ENCODE measurements at places on chromosomes 1 and 21.

DNA sequence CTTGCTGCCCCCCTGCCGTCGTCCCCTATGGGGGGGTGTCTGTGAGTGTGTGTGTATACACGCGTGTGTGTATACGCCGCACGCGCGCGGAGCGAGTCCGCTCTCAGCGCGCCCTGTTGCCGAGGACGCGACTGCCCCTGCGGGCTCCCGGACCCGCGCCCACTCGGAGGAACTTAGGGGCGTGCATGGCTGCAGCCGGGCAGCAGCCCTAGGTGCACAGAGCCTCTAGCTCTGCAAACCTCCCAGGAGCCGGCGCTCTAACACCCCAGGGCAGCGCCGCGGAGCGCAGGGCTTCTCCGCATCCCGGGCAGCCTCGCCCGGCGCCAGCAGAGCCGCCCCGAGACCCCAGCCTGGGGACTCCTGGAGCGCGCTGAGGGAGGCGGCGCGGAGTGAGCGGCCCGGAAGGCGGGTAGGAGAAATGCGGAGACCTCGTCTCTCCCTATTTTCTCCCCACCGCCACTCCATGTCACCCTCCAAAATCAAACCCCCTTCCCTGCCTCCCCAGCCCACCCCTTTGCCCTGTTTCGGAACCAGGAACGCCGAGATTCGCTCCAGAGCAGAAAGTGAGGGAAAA is 574 bp downstream of the ITPKB start:
- no peak for DNase-seq

- no peak for DNase-seq
Observed at GRCh38 chr1:60809204-60809980, 273.0 kb upstream of the NFIA start.

DNA sequence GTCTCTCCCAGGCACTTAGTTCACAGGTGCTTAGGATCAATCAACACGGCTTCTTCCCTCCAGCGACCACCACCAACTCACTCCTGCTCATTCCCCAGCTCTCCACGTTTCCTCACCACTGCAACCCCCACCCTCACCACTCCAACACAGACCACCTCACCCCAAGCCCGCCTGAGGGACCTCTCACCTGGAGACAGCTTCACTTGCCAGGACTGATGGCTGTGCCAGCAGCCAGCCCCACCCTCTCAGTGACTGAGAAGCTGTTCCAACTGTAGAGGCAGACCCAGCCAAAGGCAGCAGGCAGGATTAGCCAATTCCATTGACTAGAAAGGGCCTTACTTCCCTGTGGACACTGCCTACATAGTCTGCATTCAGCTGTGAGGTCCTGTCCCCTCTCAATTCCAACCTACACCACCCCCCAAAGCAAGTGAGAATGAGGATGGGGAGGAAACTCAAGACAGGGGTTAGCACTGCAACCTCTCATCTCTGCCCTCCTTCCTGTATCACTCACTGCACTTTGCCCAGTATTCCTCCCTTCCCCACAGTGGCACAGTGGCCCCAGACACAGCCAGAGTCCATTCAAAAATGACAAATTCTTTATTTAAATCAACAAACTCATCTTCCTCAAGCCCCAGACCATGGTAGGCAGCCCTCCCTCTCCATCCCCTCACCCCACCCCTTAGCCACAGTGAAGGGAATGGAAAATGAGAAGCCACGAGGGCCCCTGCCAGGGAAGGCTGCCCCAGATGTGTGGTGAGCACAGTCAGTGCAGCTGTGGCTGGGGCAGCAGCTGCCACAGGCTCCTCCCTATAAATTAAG is 7.6 kb downstream of the TAGLN2 start:
- no peak for DNase-seq

DNA sequence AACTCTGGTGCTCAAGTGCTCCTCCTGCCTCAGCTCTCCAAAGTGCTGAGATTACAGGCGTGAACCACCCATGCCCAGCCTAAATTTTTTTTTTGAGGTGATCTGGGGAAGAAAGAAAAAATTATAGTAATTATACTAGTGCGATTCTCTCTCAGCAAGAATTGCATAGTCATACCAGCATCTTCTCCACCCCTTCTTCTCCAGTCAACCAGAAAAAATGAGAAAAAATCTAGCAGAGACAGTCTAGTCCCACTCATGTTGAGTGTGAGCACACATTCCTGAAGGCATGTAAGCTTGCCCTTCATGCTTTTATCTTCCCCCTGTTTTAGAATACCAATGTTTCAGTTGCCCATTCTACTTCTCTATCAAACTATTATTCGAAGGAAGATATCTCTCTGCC is 207.6 kb downstream of the S1PR1 start:
- DNase-seq, result no peak

DNA sequence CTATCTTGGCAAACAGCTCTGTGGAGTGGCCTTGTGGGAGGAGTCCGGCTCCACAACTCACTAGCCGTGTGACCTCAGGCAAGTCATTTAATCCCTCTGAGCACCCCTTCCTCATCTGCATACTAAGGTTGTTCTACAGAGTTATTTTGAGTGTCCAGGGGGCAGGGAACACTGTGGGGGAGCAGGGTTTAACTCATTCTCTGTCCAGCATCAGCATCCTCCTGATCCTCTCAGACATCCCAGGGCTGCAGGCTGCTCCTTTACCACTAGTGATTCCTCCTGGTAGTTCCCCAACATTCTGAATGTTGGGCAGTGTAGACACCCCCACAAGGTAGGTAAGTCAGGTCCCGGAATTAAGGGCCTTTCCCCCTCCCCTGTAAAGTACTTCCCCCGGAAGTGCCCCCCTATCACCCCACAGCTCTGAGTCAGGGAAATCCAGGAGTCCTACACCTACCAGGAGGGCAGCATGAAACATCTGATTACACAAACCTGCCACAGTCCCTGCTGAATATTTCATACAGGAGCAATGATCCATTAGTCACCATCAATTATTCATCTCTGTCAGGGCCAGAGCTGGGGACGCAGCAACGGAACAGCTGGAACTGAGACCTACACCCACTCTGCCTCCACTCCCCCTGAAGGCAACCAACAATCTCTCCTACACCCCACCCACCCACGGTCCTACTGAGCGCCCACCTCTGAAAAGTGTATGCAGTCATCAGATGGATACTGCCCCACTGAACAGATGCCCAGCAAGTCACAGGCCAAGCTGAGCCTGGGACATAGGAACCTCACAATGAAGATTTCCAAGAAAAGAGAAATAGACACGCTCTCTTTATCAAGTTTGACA is 20.5 kb downstream of the SYT2 start:
- no peak for DNase-seq

- no peak for DNase-seq
Observed at GRCh38 chr1:208264469-208265121, 20.4 kb upstream of the PLXNA2 start.

DNA sequence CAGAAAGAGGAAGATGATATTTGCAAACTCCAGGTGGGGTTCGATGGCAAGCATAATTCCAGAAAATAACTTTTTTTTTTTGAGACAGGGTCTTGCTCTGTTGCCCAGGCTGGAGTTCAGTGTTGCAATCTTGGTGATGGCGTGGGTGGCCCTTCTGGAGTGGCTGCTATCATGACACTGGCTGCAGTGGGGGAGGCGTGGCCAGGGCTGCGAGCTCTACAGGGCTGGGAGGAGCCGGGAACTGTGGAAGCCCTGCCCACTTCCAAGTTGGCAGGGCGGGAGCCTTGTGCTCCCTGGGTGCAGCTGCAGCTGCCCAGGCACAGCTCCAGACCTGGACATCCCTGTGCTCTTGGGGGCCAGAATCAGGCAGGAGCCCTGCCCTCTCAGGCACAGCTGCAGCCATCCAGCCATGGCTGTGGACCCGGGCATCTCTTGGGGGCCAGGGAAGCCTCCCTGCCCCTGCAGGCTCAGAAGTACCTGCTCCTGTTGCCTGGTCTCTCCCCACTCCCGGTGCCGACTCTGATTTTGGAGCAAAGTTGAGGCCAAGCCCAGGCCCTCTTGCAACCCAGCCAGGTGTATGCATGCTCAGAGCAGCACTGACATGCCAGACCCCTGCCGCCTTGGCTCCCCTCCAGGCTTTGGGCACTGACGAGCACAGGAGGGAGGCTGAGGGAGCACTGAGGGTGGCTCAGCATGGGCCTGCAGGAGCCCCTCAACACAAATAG is 7.2 kb upstream of the BCL10 start:
- DNase-seq, result no peak

- DNase-seq, result no peak
Observed at GRCh38 chr1:247552231-247552630, 3.3 kb downstream of the GCSAML start.

- no peak for DNase-seq
Observed at GRCh38 chr1:68231627-68232288, 565 bp downstream of the WLS start.

DNA sequence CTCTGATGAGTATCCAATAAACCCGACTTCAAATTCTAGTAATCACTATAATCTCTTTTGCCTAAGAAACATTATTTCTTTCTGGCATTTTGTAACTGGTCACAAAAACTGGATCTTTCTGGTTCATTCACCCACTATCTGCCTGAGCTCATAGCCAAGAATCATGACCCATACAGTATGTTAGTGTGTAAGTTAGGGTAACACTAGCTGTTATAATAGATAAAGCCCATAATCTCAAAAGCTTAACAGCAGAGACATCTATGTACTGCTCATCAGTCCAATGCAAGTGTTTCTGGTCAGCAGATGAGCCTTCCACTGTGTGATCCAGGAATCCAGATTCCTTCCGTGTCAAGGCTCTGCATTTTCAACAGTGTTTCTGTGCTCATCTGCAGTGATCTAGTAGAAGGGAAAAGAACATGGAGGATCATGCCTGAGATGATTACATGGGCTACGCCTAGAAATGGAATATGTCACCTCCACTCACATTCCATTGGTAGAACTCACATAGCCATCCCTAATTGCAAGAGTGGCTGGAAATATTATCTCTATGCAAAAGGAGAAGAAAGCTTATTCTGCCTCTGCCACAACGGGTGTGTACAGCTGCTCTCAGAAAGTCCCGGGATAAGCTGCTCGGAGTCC is 27.7 kb downstream of the RRAGC start:
- no peak for DNase-seq

- no peak for DNase-seq
Observed at GRCh38 chr1:185574139-185574875, 159.9 kb upstream of the HMCN1 start.

DNA sequence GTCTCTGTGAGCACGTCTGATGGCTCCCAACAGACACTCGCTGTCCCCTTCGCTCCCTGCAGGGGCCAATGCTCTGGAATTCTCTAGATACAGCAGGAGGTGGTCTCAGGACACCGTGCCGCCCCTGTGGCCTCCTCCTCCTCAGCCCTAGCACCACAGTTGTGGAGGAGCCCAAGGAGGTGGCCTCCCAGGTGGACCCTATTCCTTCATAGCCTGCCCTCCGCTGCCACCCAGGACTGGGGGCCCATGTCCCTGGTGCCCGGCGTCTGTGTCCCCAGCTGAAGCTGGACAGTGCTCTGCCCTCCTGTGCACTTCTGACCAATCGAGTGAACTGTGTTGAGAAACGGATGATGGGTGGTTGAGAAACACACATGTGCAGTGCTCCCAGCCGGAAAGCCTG is 149.8 kb upstream of the ARHGEF16 start:
- no peak for DNase-seq

DNA sequence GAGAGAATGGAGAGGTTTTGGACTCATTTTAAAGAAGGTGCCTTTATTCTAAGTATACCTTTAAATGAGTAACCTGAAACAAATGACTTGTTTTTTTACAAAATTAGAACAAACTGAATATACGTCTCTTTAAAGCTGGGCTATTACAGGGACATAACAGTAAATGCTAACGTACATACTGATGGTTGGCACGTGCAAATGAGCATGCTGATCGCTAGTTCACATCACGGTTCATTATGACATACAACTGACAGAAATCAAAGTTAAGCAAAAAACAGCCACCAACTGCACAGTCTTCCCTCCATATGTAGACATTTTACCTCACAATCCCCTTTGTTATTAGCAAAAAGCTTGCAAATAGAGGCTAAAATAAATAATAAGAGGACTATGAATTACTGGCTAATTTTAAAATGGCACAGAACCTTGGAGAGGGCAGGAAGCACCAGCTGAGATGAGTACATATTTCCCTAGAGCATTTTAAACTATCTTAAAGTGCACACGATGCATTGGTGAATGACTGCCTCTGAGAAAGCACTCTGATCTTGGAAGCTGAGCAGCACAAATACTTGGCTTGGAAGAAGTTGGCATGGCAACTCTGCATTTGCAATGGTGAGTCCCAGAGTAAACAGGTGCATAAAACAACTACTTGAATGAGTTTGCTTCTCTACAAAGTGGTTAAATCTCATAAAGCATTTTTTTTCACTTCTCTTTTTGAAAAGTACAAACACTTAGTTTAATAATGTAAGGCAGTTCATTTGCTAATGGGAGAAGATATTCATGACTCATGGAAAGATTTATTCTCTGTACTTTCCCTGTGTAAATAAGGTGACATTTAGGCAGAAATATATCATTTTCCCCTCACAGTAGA is 204.7 kb downstream of the LHX8 start:
- DNase-seq, result no peak

DNA sequence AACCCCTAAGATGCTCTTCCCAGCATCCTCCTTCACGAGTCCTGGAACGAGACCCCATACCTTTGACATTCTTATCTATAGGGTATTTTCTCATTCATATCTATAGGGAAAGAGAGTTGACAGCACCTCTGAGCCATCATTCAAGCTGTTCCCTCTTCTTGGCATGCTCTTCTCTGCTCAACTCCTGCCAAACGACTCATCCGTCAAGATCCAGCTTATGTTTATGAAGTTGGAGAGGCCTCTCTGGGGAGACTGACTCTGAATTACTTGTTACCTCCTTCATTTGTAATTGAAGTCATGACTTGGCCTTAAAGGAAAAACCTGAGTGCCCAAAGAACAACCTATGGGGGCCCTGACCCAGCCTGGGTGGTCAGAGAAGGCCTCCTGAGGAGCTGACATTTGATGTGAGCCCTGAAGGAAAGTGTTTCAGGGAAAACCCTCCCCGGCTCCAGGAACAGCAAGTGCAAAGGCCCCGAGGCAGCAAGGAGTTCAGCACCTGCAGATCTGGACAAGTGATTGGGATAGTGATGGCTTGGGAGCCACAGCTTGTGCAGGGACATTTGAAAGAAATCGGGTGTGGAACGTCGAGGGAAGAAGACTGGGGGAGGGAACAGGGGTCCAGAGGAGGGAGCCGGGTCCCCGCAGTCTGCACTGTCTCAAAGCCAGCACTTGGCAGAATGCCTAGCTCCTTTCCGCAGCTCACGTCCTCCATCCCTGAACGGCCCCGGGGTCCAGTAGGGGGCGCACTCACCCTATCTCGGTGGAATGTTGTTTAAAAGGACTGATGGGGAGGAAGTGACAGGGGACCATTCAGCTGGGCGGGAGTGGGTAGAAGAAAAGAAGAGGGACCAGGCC is 14.0 kb upstream of the CDA start:
- DNase-seq, result peak; percentile 2

DNA sequence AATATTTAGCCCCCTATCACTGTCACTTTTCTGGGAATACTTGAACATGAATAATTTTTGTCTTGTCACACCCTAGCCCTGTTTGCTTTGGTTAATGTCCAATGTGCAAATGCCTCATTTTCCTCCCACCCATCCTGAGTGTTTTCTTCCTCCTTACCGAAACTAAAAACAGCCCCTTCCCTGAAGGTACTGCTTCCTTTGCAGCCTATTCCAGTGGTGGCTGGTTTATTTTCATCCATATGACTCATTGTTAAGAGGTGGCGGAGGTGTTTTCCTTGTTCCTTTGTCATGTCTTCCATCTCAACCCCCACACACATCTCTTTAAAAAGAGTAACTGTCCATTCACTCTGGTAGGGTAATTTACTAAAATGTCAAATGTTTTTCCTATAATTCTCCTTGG is 40.4 kb downstream of the CD55 start:
- DNase-seq, result no peak

- DNase-seq, result no peak
Observed at GRCh38 chr1:153206631-153207030, 3.4 kb downstream of the LELP1 start.

Data from activated naive CD4-positive, alpha-beta T cell (primary cell).